ENCODE measurements at places on chromosomes 11 and 22. TPM values are rescaled to one million over a fixed set of nuclear protein-coding genes. Genes with fewer than 3 reads are reported as not detected.

DNA sequence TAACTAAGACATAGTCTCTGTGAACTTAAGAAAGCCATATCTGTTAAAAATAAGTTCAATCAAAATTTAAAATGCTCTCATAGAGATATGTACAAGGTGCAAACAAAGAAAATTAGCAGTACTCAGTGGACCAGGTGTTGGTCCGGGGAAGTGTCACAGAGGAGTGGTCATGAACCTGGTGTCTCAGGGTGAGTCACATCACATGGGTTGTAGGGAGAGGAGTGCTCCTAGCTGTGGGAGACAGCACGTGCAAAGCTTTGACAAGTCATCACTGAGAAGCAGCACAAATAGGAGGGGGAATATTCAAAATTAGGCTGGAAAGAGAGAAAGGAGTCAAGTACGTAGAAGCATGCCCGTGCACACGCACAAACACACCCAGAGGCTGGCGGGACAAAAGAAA, 438.1 kb downstream of the NTM start:
- DNase-seq = no peak

- DNase-seq = no peak
Measured at GRCh38 chr11:68371171-68372041, 59.0 kb downstream of the LRP5 start.

DNA sequence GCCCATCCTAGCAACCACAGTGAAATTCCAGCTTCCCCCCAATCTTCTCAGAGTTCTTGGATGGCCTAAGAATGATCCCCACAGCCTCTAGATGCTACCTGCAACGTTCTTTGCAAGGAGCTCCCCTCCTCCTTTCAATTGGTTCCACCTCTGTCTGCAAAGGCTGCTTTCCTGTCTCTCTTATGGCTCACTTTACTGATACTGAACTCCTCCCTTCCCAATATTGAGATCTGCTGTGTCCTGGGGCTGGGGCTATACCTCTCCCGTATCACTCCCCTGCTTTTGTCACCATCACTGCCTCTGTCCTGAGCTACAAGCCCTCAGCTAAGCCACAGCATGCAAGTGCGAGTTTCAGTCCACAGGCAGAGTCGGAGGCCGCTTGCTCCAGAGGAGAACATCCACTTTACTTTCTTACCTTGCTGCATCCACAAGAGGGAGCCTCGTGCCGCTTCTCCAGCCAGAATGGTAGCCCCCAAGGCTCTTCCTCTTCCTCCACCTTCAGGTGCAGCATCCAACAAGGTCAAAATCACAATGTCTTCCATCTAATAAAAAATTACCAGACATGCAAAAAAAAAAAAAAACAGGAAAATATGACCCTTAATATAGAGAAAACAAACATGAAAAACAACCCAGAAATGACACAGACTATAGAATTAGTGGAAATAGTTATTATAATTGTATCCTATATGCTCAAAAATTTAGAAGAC, 48.6 kb upstream of the TMEM45B start:
- peak; percentile 38 for DNase-seq

- no peak for DNase-seq
Measured at GRCh38 chr11:10017911-10018310, 276.1 kb downstream of the SBF2 start.

MPZL3 gene
- total RNA-seq = not detected

DNA sequence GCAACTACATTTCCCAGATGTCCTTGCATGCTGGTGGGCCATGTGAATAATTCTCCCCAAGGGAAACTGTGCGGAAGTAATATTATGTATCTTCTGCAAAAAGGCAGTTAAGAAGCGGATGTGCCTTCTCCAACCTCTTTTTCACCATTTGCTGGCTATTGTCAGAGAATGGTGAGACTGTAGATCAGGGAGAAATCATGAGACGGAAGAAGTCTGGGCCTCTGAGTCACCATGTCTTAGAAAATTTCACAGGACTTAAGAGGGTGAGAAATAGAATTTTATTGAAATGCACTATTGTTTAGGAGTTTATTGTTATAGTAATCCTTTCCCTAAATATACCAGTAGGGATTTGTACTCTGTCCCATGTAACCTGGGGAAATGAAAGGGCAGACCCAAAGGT, 298.7 kb upstream of the ZC3H12C start:
- no peak for DNase-seq

- DNase-seq = peak; percentile 96
Measured at GRCh38 chr11:78313898-78314297, 103.7 kb downstream of the GAB2 start.

- no peak for DNase-seq
Measured at GRCh38 chr11:111765320-111765983, 737 bp downstream of the PPP2R1B start.

GRCh38 chr11:720642-721246, 14.7 kb downstream of the EPS8L2 start:
- no peak for DNase-seq

SPI1 gene
- not detected for total RNA-seq

GRCh38 chr11:114308689-114309089, 12.5 kb downstream of the NNMT start:
- no peak for DNase-seq

GRCh38 chr11:66015936-66016792, 4.4 kb downstream of the CST6 start:
- no peak for DNase-seq

- DNase-seq = no peak
Measured at GRCh38 chr11:57391539-57391938, 1.1 kb upstream of the PRG2 start.

DNA sequence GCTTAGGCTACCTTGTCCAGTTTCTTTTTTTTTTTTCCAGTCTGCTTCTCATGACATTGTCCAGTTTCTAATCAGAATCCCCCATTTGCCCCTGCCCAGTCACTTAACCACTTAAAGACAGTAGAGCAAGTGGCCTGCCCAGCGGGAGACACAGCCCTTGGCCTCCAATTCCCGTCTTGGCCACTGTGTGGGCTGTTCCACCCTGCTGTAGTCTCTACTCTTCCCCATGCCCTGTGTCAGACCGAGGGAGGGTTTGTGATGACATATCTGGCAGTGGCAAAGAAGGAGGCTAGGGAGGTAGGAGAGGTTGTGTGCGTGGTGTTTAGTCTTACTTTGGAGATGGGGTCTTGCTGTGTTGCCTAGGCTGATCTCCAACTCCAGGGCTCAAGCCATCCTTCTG, 11.5 kb downstream of the PPFIA1 start:
- no peak for DNase-seq

DNA sequence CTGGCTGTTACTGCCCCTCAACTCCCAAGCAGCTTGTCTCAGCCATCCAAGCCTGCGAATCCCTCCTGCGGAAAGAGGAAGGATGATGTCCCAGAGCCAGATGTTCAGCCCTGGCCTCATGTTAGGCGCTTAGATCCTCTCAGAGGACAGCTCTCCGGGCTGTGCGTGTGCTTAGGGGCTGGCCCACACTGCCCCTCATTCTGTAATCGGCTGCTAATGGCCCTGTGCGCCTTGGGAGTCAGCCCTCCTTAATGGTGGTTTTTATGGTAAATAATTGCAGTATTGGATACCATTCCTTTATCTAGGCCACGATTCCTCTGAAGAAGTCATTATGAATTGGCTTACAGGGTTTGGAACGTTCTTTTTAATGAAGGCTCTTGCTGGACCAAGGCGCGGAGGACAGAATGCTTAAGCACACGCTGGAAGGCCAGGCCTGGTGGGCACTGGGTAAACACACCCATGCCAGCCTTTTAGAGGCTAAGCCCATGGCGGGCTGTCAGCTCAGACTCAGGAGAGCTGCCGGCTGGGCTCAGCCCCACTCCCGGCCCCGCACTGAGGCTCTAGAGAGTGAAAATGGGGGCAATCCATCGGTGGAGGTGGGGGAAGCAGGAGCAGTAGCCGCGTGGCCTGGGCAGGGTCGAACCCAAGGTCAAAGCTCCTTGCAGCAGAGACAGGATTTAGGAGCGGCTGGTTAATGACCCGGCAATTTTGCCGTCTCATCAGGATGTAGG, 1157.5 kb downstream of the BRD1 start:
- no peak for DNase-seq

GRCh38 chr11:21082853-21083252, 413.5 kb downstream of the NELL1 start:
- DNase-seq = no peak

DNA sequence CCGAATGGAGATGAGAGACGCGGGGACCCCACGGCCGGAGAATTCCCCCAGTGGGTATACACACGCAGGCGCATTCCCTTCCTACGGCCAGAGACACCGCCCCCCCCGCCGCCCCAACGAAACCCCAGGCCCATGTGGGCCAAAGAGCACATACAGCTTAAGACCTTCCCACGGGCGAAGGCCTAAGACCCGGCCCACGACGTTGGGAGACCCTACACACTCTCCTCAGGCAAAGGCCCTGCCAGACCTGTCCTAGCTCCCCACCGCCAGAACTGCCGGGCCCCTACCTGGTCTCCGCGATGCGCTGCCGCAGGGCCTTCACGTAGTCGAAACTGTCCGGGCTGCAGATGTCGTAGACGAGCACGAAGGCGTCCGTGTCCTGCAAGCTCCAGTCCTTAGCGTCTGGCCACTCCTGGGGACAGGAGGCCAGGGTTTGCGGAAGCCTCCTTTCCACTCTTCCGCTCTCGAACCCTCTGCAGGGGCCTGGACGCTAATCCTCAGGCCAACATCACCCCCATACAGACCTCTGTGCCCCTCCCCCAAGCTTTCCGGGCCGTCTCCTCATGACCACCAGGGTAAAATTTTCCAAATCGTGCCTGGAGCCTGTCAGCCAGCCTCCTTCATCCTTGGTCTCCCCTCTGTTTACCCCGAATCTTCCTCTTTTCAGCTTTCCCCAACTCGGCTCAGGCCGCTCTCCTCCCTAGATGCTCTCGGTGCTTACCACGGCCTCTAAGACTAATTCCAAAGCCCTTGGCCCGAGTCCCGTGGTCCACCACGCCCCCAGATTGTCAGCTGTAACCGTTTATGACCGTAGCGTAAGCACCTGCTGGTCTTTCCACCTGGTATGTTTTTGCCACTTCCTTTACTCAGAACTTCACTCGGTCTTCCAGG, 1.7 kb downstream of the RASL10A start:
- DNase-seq = no peak
